ENCODE measurements at places on chromosomes 3 and 15.

- DNase-seq: no peak
Measured at GRCh38 chr15:80560601-80561400, 134.3 kb upstream of the ABHD17C start.

DNA sequence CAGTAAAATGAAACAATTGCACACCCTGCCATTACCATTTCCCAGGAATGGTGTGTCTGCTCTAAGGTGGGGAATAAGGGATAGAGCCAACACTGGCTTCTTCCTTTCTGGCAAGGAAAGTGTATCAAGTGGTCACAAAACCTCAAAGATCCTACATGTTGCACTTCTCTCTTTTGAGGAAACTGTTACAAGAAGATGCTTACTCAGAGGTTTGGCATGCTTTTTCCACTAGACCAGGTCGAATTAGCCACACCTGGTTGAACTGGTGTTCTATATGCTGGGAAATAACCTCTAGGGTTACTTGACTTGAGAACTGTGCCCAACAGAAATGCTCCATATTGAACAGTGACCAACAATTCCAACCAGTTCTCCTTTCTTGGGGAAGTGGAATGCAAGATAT lies 102.9 kb downstream of the LRRN1 start:
- DNase-seq: no peak

- no peak for DNase-seq
Measured at GRCh38 chr15:97979140-97979520, 18.6 kb downstream of the ARRDC4 start.

DNA sequence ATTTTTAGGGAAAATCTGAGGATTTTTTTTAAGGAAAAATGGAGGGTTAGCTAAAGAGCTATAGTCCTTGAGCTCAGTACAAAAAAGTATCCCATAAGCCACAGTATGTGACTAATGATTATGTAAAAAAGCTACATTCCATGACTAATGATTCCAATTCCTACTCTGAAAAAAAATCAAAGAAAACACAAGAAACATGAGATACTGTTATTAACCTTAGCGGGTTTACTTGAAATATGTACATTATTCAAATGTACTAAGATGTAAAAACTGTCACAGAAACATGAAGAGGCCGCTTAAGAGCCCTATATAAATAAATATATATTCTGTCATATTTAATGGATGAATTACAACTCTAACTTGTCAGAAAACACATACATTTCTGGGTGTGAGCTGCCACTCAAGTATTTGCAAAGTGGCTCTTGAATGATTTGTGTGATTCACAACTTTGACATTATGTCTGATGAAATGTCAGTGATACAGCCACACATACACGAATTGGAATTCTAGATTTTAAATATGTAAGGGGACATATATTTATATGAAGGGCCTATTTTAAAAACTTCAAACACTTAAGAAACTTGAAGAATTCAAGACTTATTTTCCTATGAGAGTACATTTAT lies 518.7 kb upstream of the SUCLG2 start:
- DNase-seq: no peak

- DNase-seq: no peak
Measured at GRCh38 chr3:68088636-68089035, 434.2 kb upstream of the SUCLG2 start.

- no peak for DNase-seq
Measured at GRCh38 chr15:49860101-49860500, 239.3 kb downstream of the DTWD1 start.

GRCh38 chr3:143171141-143171980 lies 51.8 kb downstream of the CHST2 start:
- no peak for DNase-seq

- no peak for DNase-seq
Measured at GRCh38 chr3:140384028-140384771, 293.7 kb upstream of the TRIM42 start.

DNA sequence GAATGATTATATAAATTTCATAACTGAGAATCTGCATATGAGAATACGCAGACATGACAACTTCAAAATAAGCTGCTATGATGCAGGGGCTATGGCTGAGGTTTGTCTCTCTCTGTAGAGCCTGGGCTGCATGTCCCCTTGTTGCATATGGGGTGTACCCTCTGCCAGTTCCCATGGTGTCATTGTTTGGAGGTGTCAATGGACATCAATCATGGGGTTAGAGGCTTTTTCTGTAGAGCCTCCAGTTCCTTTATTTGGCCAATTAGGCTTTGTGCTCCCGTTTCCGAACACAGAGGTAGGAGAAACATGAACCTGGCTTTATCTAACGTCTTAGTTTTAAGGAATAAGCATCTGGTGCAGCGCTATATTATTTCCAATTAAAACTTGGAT lies 77.3 kb upstream of the RARB start:
- no peak for DNase-seq

- no peak for DNase-seq
Measured at GRCh38 chr15:58064980-58065444, 499 bp downstream of the ALDH1A2 start.

DNA sequence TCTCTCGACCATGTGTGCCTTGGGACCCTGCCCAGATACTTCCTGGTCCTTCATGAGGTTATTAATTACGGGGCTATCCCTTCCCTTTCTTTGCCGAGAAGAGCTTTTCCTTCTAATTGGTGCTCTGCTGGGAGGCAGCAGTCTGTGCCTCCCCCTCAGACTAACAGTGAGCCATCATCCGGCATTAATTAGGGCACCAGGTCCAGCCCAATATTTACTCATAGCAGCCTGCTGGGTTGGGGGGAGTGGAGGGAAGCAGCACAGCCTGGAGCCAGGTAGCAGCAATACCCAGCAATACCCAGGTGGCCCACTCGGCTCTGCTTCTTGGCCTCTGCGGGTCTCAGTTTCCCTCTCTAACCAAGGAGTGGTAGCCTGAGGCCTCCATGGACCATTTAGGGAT lies 20.1 kb downstream of the CACNA2D2 start:
- no peak for DNase-seq

DNA sequence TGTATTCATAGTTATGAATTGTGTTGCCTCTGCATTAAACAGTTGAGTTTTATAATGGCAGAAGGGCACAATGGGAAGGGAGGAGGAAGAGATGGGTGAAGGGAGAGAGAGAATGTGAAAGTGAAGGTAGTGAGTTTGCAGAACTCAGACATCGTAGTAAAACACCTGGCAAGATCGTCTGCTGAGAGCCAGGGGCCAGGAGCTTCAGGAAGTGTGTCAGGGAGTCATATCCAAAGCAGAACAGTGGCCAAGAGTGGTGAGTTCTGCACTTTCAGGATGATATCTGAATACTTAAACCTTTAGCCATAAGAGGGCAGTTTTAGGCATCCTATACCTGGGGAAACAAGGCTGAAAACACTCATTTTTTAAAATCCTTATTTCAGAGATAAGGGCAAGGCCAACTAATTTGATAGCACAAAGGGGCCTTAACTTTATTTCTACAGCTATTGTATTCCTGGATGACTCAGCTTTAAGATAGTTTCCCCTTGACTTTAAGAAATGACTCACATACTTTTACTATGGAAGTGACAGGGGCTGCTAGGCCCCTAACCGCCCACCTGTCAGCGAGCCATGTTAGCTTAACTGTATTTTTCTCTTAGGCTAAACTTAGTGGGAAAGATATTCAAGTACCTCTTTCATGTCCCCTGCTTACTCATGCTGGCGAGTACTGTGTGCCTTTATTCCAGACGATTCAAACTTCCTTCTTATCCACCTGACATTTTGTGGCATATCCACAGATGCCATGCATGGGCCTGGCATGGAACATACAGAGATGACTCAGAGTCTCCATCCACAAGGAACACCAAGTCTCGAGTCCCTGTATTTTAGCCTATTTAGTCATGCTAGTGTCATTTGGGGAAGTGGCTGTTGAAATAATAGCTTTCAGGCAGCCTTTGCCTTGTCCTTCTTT lies 53.9 kb downstream of the RLBP1 start:
- DNase-seq: peak; percentile 35

DNA sequence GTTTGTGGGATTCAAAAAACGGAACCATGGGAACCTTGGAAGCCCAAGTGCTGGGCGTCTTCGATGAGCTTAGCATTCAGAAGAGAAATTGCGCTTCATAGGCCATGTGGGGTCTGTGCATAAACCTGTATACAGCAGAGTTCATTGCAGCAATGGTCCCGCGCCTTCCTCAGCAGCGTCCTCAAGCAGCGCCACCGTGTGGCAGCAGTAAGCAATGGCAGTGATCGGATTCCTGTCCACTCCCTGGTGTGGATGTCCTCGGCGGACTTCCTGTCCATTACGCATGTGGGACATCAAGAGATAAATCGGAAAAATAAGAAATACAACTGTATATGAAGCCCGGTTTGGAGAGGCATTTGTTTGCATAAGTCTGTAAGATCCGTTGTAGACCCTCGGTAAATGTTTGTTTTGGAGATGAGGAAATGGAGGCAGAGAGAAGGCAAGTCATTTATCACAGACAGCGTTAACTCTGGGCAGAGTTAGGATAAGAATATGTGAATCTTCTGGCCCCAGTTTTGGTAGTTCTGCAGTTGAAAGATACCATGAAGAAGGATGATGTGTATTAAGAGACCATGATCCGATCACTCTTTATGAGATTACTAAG lies 57.7 kb downstream of the CNTN4 start:
- no peak for DNase-seq

GRCh38 chr3:174089592-174089991 lies 692.0 kb downstream of the NLGN1 start:
- no peak for DNase-seq

- peak; percentile 38 for DNase-seq
Measured at GRCh38 chr15:91469632-91470567, 369.8 kb downstream of the SV2B start.

GRCh38 chr3:25744470-25744869 lies 38.8 kb downstream of the NGLY1 start:
- no peak for DNase-seq

GRCh38 chr3:87088430-87088992 lies 97.6 kb upstream of the VGLL3 start:
- no peak for DNase-seq

GRCh38 chr3:85560088-85560785 lies 601.4 kb downstream of the CADM2 start:
- DNase-seq: no peak

DNA sequence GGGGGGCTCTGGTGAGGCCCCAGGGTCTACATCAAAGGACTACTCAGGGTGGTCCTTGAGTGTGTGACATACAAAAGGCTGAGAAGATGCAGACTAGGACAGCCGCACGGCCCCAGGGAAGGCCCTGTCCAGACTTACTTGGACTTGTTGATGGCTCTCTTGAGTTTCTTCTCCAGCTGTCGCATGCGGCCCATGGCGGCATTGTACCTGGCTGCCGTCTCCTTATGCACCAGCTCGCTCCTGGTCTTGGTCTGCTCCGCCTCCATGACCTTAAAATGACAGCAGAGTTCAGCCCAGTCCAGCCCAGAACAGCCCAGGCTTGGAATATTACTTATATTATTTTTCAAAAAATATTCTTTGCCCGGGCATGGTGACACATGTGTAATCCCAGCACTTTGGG lies 56.0 kb downstream of the CAPN7 start:
- no peak for DNase-seq

- DNase-seq: no peak
Measured at GRCh38 chr3:11591002-11591355, 52.7 kb downstream of the VGLL4 start.

- DNase-seq: no peak
Measured at GRCh38 chr3:23888617-23889228, 28.1 kb downstream of the NKIRAS1 start.

- no peak for DNase-seq
Measured at GRCh38 chr3:143266511-143266910, 146.9 kb downstream of the CHST2 start.

DNA sequence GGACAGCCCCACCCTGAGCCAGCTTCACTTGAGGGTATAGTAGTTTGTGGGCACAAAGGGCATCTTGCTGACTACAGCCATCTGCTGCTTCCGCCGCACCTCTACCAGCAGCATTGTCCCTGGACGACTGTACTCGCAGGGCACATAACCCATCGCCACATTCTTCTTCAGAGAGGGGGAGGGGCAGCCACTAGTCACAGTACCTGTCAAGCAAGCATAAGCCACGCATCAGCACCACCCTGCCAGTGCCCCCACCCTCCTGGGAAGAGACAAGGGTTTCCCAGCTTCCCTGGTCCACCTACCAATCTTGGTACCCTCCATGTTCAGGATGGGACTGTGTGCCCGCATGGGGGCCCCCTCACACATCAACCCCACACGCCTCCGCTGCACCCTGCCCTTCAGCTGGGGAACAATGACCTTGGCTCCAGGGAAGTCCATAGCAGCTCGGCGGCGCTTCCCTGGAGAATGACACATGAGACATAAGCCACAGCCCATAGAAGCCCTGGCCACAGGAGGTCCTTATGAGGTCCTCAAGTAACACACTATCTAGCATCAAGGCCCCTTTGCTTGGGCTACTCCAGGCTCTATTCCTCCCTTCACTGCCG lies 4.7 kb downstream of the AMT start:
- no peak for DNase-seq

GRCh38 chr3:25585361-25586166 lies 79.1 kb downstream of the TOP2B start:
- no peak for DNase-seq

GRCh38 chr15:70284438-70285214 lies 186.9 kb upstream of the TLE3 start:
- no peak for DNase-seq

GRCh38 chr3:52238193-52238760 lies 681 bp downstream of the TWF2 start:
- no peak for DNase-seq

GRCh38 chr3:99635348-99635747 lies 3.0 kb upstream of the COL8A1 start:
- DNase-seq: no peak

DNA sequence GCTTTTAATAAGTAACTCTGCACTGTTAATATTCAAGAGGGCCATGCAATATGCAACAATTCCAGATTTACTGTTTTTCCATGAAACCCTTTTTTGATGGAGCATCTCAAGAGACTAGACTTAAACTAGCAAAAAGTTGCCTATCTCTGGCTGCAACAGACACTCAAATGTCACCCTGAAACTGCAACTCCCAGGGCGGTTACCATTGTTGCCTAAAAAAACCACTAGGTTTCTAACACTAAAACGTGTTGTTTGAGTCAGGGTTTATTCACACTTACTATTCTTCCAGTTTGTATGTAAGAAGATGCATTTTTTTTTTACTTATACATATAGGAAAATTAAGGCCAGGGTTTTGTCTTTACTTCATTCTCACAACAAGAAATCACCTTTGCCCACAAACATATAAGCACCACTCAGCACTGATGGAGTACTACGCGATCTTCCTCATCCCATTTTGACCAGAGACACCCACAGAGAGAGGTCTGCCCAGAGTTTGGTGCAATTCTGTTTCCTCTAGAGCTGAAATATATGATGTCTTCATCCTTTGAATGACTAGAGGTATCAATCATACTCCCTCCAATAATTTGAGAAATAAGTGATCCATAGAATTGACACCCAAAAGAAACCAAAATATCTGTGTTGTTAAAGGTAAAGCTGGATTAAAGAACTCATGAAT lies 124.0 kb upstream of the SNTN start:
- no peak for DNase-seq

DNA sequence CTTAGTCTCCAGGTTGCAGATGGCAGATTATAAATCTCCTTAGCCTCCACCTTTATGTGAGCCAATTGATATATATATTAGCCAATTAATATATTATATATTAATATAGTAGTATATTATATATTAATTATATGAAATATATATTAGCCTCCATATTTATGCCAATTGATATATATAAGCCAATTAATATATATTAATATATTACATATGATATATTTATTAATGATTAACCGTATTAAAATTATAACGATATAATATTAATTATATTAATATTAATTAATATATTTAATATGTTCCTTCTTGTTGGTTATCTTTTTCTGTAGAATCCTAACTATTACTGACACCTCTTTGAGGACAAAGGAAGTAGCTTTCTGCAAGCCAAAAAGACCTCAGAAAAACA lies 972.5 kb downstream of the GBE1 start:
- DNase-seq: no peak

GRCh38 chr3:161081633-161082032 lies 23.5 kb downstream of the B3GALNT1 start:
- DNase-seq: no peak

Measured in stimulated activated CD8-positive, alpha-beta memory T cell treated with anti-CD3 and anti-CD28 coated beads, Interleukin-7, amount 100 ng/mL, for 24 hours (primary cell).